NCI-H2107 (cell line): ENCODE measurements at places on chromosomes 3 and 15.

- no peak for DNase-seq
These were observed 5.1 kb upstream of the SLC27A2 start for GRCh38 chr15:50176869-50177268.

DNA sequence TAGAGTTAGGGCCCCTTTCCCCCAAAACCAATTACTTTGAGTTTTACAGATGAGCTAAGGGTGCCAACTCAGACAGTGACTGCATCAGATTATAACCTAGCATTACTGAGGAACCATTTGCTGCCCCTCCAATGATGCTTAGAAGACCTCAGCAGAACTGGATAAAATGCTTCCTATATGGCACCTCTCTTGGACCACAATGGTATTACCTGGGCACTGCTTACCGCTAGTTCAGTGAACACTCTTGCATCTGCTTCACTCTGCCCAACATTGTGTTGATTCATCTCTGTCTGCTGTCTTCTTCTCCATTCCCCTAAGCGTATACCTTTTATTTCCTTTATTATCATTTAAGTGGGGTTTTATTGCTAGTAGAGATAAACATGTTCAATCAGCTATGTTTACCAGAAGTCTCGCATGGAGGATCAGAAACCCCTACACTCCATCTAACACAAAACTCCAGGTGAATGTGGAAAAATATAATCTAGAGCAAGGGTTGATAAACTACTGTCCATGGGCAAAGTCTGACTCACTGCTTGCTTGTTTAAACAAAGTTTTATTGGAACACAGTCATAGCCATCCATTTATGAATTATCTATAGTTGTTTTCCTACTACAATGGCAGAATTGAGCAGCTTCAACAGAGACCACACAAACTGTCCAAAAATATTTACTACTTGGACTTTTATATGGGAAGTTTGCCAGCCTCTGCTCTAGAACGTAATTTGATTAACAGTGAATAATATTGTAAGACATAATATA lies 100.2 kb upstream of the PTX3 start:
- no peak for DNase-seq

GRCh38 chr3:8914491-8914890 lies 48.8 kb downstream of the RAD18 start:
- no peak for DNase-seq

DNA sequence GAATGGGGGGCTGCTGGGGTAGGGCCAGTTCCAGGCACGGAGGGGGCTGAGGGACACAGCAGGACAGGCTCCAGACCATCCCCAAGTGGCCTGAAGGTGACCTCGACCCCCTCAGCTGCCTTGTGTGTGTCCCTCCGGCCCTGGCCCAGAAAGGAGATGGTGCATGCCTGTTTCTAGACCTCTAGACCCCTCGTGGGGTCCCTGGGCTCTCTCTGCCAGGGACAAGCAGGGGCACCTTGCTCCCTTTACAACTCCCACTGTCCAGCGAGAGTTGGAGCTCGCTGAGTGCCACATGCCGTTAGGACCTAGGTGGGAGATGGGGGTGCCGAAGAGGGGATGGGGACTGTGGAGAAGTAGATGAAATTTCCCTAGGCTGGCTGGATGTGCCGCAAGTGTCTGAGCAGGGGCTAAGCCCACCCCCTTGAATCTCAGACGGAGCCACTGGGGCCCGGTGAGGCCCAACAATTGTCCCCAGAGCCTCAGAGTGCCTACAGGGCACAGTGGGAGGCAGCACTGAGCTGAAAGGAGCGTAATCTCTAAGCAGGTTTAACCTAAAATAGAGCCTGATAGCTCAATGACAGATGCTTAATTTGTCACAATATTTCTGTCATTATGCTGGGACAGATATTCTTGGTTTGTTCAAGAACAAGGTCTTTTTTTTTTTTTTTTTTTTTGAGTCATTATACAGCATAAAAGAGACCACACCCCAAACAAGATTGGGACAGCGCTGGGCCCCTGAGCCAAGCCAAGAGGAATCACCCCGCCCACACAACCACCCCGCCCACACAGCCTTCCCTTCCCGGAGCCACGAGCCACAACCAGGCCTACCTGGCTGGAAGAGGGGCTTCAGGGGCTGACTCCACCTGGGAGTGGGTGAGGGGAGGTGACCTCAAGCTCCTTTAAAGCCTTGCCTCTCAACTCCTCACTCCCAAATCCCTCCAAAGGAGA lies 23.6 kb upstream of the KLF13 start:
- DNase-seq, result no peak

GRCh38 chr3:58640700-58641372 lies 25.7 kb downstream of the FAM3D start:
- DNase-seq, result no peak

GRCh38 chr15:90617668-90618097 lies 88.0 kb downstream of the CRTC3 start:
- DNase-seq, result no peak

- DNase-seq, result no peak
These were observed 244.3 kb downstream of the NR2F2 start for GRCh38 chr15:96574782-96575181.

GRCh38 chr15:79970624-79971434 lies at the start of gene BCL2A1:
Gene BCL2A1, minus strand, starts transcription at chr15:79971196. Its CDS starts 77 bp downstream, at chr15:79971119.
- no peak for DNase-seq
